NCI-H2081 (cell line): ENCODE measurements at places on chromosomes 16 and 17.

DNA sequence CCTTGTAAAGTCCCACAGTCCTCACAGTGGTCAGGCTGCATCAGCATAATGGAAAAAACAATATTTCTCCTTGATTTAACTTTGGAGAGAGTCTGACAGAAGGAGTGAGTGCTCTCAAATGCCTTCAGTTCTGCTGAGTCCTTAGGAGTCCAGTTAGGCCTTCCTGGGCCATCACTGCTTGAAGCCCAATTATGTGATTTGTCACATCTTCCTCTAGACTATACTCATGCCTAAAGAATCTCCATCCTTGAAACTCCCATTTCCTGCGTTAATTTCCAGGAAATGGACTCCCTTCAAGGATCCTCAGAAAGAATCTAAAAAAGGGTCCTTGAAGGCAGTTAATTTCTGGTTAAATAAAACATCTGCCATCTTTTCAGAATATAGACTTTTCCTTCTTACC is 52.8 kb downstream of the SLFN5 start:
- DNase-seq: no peak

DNA sequence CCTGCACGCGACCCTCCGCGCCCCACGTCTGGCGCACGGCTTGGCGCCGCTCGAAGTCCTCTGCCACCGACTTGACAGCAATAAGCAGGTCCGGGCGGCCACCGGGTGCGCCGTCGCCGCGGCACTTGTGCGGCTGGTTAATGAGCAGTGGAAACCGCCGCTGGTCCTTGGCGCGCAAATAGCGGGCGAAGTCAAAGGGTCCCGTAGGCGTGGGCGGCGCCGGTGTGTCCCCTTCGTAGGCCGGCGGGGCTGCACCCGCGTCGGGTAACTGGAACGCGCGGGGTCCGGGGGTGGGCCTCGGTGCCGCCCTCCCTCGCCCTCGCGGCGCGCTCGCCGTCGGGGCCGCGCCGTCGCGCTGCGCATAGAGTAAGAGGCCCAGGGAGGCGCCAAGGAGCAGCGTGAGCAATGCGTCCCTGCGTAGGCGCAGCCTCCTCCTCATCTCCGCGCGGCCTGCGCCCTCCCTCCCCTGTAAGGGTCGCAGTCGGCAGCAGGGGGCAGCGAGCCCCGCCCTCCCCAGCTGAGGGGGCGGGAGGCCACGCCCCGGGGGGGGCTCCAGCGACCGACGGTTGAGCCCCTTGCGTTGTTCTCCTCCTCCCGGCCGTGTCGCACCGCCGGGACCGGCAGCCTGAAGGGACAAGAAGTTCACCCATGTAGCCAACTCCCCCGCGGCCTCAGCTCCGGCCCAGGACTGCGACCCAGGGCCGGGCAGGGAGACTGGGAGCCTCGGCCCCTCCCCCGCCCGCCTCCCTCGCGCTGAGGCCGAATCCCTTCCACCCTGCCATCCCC is 558 bp downstream of the B3GNT9 start:
- DNase-seq: no peak

- no peak for DNase-seq
Measured at GRCh38 chr17:76879691-76880090, 11.5 kb downstream of the MGAT5B start.

DNA sequence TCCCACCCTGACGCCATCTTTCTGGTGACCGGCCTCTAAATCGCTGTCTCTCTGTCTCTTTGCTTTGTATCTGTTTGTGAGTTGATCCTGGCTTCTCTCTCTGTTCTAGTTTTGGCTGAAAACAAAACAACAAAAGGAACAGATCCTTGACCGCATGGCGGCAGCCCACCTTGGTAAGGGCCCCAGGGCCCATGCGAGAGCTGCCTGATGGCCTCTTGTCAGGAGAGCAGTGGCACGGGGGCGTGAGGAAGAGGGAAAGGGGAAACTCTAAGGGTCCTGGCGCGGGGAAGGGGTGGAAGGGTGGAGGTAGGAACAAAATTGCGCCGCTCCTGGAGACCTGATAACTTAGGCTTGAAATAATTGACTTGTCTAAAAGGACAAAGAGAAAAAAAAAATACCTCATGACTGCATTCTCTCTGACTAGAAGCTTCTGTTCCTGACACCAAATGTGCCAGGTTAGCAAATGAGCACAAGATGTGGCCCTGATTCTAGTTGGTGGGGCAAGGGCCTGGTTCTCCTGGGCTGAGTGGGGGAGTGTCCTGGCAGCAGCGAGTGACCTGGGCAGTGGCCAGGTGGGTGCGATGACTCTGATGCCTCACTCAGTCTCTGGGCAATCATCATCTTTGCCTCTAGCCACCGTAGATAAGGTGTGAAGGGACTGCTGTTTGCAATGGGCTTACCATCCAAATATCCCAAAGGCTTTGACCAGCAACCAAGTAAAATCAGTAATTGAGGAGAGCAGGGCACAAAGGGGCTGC is 66.0 kb downstream of the YPEL2 start:
- no peak for DNase-seq

GRCh38 chr16:62638964-62639870 is 603.0 kb upstream of the CDH8 start:
- DNase-seq: no peak

GRCh38 chr17:75848523-75849278 is 4.5 kb upstream of the UNC13D start:
- DNase-seq: peak; percentile 61

- DNase-seq: no peak
Measured at GRCh38 chr17:82940226-82941020, 100.6 kb upstream of the ZNF750 start.

- peak; percentile 76 for DNase-seq
Measured at GRCh38 chr17:32341857-32342602, at the start of gene C17orf75. TSS of gene C17orf75 (minus strand) at chr17:32342173. CDS start at chr17:32342139, 34 bp downstream.

GRCh38 chr17:8128125-8128784 is 4.3 kb upstream of the HES7 start:
- no peak for DNase-seq

DNA sequence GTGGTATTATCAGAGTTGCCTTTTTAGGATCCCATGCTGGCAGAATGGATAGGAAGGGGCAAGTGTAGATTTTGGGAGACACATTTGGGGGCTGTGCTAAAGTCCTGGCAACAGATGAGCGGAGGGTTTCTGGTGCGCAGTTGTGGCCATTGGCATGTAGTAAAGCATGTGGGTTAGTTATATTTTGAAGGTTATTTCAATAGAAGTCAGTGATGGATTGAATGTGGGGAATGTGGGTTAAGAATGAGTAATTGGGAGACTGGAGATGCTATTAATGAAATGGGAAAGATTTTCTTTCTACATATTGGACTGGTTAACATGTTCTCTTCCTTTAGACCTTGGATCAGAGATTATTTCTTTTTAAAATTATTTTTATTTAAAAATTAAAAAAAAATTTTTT is 10.0 kb downstream of the DUS2 start:
- DNase-seq: no peak

DNA sequence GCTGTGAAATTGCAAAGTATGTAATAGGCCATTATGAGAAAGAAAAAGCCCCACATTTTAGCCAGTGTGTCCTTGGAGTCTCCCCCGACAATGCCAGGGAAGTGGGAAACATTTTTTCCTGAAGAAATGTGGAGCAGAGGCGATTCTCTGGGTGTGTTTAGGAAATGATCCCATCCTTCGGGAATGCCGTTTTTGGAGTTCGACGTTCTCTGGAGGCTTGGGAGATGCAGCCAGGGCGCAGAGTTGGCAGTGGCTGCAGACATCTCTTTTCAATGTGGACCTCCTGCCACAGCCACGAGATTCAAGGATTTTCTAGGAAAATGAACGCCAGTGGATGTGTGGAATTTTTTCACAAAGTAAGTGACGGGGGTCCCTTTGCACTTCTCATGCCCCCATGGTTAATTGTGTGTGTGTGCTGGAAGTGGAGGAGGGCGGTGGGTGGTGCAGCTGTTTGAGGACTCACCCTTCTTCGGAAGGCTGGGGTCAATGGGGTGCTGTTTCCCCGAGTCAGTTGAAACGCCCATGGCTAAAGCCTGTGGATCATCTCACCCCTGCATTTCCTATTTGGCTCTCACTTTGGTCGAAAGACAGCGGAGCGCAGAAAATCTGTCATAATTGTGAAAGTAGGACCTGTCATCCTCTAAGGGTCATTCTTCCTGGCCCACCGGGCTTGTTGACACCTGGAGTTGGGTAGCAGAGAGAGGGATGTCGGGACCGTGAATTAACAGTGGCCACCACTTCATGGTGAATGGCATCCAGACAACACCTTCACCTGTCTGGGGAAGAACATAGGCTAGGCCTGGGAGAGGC is 73.2 kb downstream of the CMIP start:
- DNase-seq: no peak

DNA sequence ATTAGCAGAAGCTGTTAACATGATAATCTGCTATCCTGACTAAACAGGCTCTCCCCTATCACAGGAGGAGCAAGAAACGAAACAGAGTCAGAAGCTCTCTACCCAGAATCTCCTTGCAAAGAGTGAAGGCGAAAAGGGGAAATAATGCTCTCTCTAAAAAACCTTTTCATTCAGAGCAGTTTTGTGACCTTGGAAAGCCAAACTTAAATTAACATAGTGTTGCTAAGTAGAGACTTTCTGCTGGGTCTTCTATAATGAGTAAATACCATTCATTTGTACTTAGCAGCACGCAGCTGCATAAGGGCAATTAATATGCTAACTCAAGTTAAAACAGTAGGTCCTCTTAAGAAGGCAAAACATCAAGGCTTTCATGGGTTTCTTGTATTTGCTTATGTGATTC is 101.7 kb upstream of the GPR139 start:
- no peak for DNase-seq

- no peak for DNase-seq
Measured at GRCh38 chr16:81486540-81487061, 42.0 kb downstream of the CMIP start.

- DNase-seq: peak; percentile 60
Measured at GRCh38 chr17:76265624-76266243, 586 bp downstream of the UBALD2 start.

DNA sequence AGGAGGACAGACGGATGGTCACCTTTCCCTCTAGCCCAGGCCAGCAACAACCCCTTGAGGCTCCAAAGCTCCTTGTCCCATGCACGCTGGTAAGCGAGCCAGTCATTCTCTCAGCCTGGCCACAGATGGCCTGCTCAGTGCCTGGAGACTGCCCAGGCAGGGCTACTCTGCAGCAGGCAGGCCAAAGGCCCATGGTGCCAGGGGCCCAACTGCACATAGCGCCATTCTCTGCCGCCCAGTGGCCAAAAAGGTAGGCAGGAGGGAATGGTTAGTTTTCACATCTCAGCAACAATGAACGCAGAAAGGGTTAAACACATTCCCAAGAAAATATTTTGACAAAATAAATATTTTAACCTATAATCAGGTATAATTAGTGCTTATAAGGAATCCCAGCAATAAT is 7.7 kb upstream of the SREBF1 start:
- no peak for DNase-seq

- no peak for DNase-seq
Measured at GRCh38 chr17:63438092-63439051, 7.7 kb downstream of the CYB561 start.

GRCh38 chr17:8338753-8339140 is 893 bp upstream of the ODF4 start:
- DNase-seq: no peak

GRCh38 chr17:66923886-66924285 is 40.6 kb upstream of the CACNG4 start:
- DNase-seq: no peak

DNA sequence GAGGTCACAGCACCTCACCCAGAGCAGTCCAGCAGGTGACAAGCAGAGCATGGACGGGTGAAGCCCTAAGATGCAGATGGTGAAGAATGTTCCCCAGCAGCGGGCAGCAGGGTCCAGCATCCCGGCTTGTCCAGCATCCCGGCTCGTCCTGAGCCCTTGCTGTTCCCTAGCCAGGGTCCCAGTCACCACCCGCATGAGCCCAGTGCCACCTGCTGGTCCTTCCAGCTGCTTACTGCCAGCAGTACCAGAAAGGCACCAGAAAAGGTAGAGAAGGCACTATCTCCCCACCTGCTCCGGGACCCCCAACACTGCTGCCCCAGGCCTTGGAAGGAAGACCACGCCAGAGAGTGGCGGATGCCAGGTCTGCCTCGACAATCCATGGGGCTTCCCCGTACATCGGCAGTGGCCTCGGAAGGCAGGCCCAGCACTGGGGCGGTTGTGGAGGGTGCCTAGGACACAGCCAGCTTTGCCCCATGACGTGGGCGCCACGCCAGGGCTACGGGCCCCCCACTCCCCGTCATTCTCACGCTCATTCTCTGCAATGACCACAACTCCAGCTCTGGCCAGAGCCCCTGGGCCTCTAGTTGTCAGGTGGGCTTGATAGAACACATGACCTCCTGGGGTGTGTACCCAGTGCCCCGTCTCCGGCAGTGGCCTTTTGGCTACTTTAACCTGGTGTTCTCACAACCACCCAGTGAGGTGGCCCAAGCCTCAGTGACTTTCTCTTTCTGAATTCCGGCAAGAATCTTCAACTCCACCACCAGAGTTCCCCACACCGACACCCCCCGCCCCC is 1.4 kb downstream of the CENPX start:
- peak; percentile 60 for DNase-seq

DNA sequence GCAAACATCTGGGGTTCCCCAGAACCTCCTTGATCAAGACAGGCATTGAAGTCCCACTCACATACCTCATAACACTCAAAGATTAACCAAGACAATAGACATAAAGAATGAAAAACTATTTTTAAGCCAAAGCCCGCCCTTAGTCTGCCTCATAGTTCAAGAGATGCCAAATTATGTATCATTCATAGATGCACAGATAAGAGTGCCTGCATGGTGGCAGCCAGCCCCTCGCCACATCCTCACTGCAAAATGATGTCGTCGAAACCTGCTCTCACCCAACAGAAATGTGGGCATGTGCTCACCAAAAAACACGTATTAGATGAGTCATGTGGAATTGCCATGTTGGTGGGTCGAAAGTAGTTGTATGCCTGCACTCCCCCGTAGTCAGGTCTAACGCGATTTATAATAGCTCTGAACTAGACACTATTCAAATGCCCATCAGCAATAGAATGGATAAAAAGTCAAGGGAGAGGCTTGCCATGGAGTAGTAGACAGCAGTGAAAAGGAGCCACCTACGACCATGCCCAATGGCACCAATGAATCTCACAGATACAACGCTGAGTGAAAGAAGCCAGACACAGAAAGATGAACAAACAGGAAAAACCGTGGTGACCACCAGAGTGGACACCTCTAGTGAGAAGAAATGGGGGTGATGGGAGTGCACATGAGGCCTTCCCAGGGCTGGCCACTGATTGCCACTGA is 64.8 kb downstream of the C16orf95 start:
- no peak for DNase-seq

GRCh38 chr16:68636064-68636560 is 9.0 kb upstream of the CDH3 start:
- no peak for DNase-seq

DNA sequence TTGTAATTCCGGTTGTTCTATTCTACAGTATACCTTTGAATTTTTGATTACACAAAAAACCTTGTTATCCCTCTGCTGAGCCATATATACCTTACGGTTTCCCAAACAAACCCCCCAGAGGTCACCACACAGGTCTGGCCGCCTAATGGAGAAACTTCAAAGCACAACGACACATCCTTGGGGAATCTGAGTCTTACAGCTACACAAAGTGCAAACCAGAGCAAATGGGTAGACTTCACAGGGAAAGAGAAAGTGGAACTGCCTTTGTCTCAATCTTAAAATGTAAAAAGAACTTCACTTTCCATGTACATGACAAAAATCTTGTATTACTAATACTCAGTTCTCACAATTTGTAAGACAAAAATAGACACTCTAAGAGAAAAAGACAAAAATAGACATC is 2.7 kb downstream of the FBXO31 start:
- DNase-seq: no peak

GRCh38 chr16:82585675-82586074 is 41.1 kb upstream of the CDH13 start:
- DNase-seq: no peak

- no peak for DNase-seq
Measured at GRCh38 chr16:345772-346171, 6.8 kb downstream of the AXIN1 start.
